Stimulated activated CD4-positive, alpha-beta T cell treated with anti-CD3 and anti-CD28 coated beads, TNF-alpha, amount 100 ng/mL, for 48 hours (primary cell): ENCODE measurements at places on chromosomes 2 and 18.

GRCh38 chr18:28178720-28179119 is 1.8 kb upstream of the CDH2 start:
- DNase-seq: no peak

DNA sequence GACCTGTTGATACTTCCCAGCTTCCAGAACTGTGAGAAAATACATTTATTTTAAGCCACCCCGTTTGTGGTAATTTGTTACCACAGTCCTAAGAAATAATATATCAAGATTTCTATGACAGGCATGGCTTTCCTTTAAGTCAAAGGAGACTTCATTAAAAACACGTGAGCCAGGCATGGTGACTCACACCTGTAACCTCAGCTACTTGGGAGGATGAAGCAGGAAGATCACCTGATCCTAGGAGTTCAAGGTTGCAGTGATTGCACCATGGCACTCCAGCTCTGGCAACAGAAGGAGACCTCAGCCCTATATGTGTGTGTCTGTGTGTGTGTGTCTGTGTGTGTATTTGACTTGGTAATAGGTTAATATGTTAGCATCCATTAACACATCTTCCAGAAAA is 69.8 kb upstream of the SCN7A start:
- no peak for DNase-seq

DNA sequence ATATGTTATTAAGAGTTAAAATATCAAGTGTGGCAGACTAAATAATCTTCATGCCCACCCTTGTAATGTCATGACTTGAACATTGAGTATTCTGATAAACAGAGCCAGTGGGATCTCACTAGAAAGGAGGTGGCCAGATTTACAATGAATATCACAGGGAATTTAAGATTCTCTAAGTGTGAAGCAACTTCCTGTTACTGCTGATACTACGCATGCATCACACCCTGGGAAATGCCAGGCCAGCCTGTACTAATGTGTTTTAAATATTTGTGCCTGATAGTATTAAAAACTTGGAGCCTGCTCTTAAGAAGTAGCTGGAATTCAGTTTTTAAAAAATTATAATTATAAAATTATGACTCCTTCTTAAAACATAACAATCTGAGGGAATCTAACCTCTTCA is 148.3 kb downstream of the LAMA3 start:
- no peak for DNase-seq

- DNase-seq: no peak
These were observed 57.8 kb downstream of the AFTPH start for GRCh38 chr2:64581777-64582539.

- no peak for DNase-seq
These were observed 72.6 kb downstream of the ACTR2 start for GRCh38 chr2:65300134-65300760.

DNA sequence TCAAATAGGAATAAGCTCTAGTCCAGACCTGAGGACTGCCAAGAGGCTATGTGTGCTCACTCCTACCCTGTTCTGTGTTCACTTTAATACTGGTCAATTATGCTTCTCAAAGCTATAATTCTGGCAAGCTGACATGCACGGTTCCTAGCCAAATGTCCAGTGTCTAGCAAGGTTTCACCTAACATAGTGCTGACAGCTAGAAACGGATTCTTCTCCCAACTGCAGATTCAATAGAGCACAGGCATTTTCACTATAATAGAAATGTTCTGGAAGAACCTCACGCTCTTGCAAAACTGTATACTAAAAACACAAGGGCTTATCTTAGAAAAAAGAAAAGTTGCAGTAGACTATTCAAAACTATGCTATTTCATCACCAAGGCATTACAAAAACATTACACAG is 45.1 kb downstream of the HDAC4 start:
- no peak for DNase-seq

DNA sequence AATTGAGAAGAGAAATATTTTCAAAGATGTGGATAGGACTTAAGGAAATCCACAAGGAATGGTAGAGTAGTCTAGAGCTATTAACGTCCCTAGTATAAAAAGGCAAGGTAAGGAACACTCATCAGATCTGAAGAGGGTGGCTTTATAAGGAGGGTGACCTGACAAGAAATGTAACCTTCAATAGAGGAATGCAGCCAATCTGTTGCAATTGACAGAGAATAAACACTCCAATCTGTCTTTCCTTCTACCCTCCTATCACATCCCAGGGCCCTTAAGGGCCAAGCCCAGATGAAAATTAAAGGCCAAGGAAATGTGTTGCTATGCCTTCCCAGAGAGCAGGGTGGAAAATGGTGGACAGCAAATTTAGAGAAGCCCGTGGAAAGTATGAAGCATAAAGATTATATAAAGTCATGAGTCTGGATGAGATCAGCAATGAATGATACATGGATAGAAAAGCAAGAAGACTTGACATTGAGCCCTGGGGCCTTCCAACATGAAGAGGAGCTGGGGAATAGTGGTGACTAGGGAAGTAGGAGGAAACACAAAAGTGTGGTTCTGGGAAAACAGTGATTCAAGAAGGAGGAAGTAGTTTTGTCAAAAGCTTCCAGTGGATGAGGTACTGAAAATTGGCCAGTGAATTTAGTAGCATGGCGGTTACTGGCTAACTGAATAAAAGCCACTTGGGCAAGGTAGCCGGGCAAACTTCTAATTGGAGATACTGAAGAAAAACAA is 270.6 kb upstream of the TANK start:
- DNase-seq: no peak

DNA sequence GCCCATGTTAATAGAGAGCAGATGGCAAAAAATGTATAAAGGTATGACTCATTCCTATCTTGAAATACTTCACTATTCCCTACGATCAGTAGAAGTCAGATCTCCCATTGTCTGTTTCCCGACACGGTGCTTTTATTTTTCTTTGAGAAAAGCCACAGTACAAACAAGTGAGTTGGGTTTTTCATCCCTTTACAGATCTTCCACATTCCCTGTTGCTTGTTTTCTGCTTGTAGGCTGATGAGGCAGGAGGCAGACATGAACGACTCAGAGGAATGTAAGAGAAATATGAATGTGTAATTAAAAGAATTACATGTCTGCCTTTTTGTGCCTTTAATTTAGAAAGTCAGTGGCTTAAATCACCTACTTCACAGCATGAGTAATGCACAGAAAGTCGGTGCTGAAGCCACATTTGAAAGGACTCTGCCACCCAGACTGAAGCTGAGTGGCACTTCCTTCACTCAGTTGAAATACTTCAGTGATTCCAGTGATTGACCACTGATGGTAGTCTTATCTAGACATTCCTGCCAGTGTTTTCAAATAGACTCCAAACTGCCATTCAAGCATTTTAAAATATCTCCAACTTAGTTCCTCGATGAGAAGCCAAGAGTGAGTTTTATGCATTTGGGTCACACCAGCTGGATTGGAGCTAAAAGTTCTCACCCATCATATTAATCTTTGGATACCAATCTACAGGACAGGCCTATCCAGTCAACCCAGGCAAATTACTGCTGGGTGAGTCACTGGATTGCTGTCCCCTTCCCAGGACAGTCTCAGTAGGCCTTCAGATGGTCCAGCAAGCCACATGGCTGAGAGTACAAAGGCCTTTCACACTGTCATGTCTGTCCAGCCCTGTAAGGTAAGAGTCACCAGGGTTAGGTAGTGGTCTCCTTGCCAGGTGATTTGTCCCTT is 79.0 kb downstream of the COLEC12 start:
- DNase-seq: no peak
